ENCODE measurements at places on chromosomes 3 and 15. TPM values are rescaled to one million over a fixed set of nuclear protein-coding genes. Genes with fewer than 3 reads are reported as not detected.

- peaks cover 3% of the 10 kb centered on the region for H3K4me1 ChIP-seq
- H3K27me3 ChIP-seq: no peaks in the 10 kb centered on the region
- no peak overlapping the region for H3K27ac ChIP-seq
- no peak for DNase-seq
Observed at GRCh38 chr3:150331978-150332568, 76.0 kb upstream of the TSC22D2 start.

- H3K27ac ChIP-seq: no peak overlapping the region
- H3K4me1 ChIP-seq: no peaks in the 10 kb centered on the region
- H3K27me3 ChIP-seq: peaks cover 47% of the 10 kb centered on the region
- H3K4me3 ChIP-seq: no peak overlapping the region
- no peak for DNase-seq
Observed at GRCh38 chr3:194761384-194761783, 75.7 kb downstream of the FAM43A start.

SSUH2 gene
- under 0.01 TPM for total RNA-seq

- no peaks in the 10 kb centered on the region for H3K4me1 ChIP-seq
- H3K4me3 ChIP-seq: no peak overlapping the region
- no peaks in the 10 kb centered on the region for H3K27me3 ChIP-seq
- no peak overlapping the region for H3K27ac ChIP-seq
Observed at GRCh38 chr3:170092907-170093306, 55.1 kb downstream of the GPR160 start.

DNA sequence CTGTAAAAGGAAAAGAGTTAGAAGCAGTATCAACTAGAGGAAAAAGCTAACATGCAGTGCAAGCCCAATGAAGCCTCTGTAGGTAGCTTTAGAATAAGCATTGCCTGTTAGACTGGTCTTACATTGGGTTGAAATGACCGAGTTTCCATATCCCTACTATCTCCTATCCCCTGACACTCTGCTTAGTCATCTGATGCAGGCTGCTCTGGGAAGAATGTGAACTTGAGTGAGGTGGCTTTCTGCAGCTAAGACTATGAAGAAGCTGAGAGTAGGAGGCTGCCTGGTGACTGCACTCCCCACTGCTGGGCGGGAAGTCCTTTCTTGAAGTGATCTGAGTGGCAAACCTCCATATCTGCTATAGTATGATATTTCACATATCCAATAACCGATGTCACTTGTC lies 64.7 kb downstream of the OXSM start:
- H3K4me3 ChIP-seq: peak overlapping the region; percentile 8
- DNase-seq: peak; percentile 83
- peak overlapping the region; percentile 5 for H3K27ac ChIP-seq
- peaks cover 8% of the 10 kb centered on the region for H3K4me1 ChIP-seq

TMC3 gene
- not detected for total RNA-seq

PRSS50 gene
- not detected for total RNA-seq

ZPLD1 gene
- under 0.01 TPM for total RNA-seq

TNFSF10 gene
- total RNA-seq: 1.3 TPM

GOLGA6D gene
- not detected for total RNA-seq

SPINT1 gene
- 0.56 TPM for total RNA-seq

GRCh38 chr15:97623091-97623661 lies 337.3 kb upstream of the ARRDC4 start:
- no peaks in the 10 kb centered on the region for H3K4me1 ChIP-seq
- H3K4me3 ChIP-seq: no peak overlapping the region
- H3K36me3 ChIP-seq: no peaks in the 10 kb centered on the region
- no peaks in the 10 kb centered on the region for H3K27me3 ChIP-seq
- no peak for DNase-seq

CISH gene
- 0.90 TPM for total RNA-seq

Measured in IMR-90 (cell line).